Upper lobe of right lung (tissue), 1 donor: ENCODE measurements at places on chromosomes 12 and 14.

DNA sequence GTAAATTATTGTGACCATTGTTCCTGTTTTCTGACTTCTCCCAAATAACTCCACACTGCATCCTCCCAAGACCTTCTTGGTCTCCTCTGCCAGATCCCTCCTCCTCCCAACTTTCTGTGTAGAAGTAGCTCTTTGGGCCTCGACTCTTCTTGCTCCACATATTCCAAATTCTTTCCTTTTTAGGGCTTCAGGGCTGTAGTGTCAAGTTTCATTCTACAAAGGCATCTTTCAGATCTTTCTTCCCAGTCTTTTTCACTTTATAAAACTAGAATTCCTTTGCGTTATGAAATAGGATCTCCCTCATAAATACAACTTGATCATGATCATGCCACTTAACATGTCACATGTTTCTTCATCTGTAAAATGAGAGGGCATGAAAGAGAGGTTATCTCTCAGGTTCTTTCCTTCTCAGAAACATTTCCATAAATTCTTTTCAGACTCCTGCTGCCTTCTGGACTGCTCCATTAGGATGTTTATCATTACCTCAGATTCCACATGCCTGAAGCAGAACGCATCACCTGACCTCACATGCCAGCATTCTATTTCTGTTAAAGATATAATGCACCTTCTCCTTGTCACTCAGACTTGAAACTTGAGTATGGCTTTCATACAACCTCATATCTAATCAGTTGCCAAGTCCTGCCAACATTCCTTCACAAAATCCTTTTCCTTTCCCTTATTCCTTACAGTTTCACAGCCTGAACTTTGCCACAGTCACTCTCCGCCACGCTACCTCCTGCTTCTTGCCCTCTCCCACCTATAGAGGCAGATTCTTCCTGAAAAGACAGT is 8.5 kb downstream of the SLC38A1 start:
- no peak for DNase-seq

GRCh38 chr14:101503431-101504095 is 57.7 kb upstream of the DIO3 start:
- peak; percentile 42 for DNase-seq

DNA sequence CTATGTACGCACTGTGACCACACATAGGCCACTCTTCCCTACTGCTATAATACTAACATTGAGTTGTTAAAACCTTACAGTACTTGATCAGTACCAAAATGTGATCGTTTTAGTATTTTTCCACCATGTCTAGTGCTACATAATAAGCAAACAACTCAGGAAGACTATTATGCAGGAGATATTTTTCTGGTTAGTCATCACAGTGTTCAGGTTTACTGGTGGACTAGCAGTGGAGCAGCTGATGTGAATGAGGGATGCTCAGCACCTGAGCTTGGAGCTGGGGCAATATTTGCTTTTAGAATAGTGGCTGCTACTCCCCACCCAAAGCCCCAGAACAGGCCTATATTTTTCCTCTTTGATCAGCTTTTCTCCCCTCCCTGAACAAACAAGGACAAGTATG is 513.1 kb downstream of the KCNH5 start:
- DNase-seq, result no peak

- DNase-seq, result no peak
These were observed 448.8 kb downstream of the FLRT2 start for GRCh38 chr14:85978582-85979250.

GRCh38 chr12:124567673-124568373 is 411 bp upstream of the NCOR2 start:
- peak; percentile 98 for DNase-seq

GRCh38 chr12:106193394-106194215 is 54.2 kb downstream of the CKAP4 start:
- no peak for DNase-seq

GRCh38 chr12:120453977-120454376 is 7.7 kb downstream of the GATC start:
- no peak for DNase-seq

DNA sequence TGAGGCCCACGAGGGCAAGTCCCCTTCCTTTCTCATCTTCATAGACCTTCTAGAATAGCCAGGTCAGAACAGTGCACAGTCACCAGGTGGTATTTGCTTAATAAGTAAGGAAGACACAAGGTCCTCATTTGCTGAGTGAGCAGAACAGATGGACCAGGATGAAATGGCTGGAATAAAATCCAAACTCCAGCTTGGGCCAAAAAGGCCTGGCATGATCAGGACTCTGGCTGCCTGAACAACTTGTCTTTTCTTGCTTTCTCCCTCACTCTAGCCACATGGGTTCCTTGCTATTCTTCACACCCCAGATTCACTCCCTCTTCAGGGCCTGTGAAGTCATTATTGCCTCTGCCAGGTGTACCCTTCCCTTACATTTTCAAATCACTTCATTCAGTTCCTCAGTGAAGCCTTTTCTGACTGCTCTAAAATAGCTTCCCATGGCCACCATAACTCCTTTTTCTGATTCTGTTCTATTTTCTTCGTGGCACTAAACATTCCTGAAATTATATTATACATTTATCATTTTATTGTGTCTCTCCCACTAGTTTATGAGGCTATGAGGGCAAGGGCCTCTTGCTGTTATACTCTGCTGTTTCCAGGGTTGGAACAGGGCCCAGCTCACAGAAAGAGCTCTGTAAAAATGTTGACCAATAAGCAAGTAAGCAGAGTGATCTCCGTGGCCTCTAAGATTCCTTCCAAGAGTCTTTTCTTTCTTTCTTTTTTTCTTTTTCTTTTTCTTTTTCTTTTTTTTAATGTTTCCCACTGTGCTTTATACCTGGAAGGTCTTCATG is 150.8 kb downstream of the TTC8 start:
- DNase-seq, result no peak

GRCh38 chr12:108714866-108715265 is 16.5 kb downstream of the CORO1C start:
- DNase-seq, result no peak

DNA sequence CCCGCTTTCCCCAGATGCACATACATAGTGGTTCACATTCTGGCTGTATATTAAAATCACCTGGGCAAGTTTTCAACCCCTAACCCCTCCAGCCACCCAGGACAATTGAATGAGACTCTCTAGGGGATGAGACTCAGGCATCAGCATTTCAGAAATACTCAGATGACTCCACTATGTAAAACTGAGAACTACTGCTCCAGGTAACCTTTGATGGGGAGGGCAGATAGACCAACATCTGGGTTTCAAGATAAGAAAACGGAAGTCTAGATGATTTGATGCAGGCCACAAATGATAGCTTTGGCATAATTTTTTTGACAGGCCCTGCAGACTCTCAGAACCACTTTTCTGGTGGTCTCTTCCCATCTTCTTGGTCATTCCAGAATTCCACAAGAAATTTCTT is 341.1 kb downstream of the EMP1 start:
- no peak for DNase-seq

GRCh38 chr14:61585598-61586543 is 109.4 kb upstream of the HIF1A start:
- DNase-seq, result no peak

DNA sequence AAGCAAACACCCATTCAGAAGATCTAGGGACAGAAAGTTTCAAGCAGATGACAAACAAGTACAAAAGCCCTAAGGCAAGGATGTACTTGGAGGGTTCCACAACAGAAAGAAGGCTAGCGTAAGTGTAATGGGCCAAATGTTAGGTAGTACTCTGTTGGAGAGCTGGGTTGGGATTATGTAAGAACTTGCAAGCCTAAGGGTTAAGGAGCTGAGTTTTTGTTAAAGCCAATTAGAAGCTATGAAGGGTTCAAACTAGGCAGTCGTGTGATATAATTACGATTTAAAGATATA is 41.4 kb downstream of the HECTD1 start:
- DNase-seq, result no peak

DNA sequence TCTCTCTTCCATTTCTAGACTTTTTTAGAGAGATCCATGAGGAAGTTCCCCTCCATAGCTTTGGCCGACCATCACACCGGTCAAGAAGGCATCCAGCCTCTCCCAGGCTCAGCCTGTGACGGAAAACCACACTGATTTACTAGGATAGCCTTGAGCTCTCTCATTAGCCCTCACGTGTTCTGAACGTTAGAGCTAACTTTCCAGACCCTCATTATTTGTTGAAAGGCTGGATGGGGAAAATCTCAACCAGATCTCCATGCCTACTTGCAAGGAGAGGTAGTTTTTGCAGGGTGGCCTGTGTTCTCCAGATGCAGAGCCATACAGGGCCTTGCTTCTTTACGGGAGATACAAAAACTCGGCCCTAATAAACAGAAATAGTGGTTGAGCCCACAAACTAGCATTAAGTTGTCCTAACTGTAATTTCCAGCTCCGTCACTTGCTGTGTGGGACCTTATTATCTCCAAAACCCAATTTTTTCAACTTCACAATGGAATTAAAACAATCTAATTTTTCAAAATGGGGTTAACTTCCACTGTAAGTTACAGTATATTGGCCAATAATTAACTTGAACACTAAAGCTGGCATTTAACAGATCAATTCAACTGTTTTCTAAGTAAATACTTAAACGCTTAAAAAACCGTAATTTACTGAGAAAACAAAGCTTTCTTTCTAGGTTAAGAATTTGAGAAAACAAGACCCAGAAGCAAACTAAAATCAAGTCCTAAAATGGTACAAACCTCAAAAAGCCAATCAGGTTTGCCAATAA is 65.3 kb downstream of the KLHL28 start:
- no peak for DNase-seq

GRCh38 chr14:99729991-99730875 is 46.1 kb downstream of the CYP46A1 start:
- DNase-seq, result peak; percentile 87

GRCh38 chr12:2543801-2544200 is 251.0 kb upstream of the FKBP4 start:
- DNase-seq, result peak; percentile 0

DNA sequence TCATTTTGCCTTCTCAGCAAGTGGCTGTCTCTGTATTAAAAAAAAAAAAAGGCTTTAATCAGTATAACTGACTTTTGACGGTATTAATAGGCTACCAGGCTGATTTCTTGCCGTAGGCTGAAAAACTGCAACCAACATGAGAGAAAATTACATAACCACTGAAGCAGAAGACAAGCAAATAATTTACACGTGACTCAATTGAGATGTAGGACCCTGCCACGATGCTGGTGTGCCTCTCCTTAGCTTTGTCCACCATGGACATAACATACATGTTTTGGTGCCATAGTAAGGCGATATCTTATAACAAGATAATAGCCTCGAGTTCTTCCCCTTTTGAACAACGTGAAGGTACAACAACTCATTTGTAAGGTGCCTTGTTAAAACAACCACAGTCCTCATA is 88.7 kb upstream of the GRIP1 start:
- no peak for DNase-seq

DNA sequence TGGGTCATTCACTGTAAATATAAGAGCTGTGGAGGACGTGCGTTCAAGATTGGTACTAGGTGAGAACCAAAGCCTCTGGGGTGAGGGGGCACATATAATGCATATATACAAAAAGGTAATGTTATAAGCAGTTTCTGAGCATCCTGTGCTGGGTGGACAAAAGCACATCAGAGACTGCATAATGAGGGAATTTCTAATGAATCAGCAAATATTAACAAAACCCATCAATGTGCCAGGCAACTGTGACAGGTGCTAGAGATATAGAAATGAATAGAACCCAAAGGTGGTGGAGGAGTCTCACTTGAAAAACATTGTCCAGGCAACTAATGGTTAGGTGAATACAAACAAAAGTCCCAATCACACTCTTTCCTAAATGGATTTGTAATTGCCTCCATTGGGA is 74.7 kb downstream of the GPR65 start:
- no peak for DNase-seq

DNA sequence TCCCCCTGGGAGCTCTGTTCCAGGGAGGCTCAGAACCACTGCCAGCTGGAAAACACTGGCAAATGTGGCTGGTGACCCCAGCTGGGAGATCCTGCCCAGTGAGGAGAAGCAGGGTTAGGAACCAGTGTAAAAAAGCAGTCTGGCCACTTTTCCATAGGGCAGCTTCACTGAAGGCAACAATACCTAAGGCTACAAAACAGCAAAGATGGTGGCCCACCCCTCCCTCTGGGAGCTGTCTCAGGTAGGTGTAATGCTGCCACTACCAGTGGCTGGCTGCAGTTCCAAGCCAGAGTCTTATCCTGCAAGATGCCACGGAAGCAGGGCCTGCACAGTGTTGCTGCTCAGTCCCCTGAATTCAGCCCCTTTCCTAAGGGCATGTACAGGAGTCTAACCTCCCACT is 50.6 kb upstream of the ANO6 start:
- DNase-seq, result no peak

DNA sequence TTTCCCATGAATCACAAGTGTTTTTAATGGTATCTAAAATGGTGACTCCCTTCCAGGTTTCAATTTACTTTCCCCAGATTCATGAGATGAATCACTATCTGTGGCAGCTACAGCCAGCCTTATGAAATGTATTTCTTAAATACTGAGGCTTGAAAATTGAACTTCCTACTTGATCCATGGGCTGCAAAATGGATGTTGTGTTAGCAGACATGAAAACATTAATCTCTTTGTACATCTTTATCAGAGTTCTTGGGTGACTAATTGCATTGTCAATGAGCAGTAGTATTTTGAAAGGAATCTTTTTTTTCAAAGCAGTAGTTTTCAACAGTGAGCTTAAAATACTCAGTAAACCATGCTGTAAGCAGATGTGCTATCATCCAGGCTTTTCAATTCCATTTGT is 250.8 kb downstream of the SLC6A15 start:
- DNase-seq, result no peak

DNA sequence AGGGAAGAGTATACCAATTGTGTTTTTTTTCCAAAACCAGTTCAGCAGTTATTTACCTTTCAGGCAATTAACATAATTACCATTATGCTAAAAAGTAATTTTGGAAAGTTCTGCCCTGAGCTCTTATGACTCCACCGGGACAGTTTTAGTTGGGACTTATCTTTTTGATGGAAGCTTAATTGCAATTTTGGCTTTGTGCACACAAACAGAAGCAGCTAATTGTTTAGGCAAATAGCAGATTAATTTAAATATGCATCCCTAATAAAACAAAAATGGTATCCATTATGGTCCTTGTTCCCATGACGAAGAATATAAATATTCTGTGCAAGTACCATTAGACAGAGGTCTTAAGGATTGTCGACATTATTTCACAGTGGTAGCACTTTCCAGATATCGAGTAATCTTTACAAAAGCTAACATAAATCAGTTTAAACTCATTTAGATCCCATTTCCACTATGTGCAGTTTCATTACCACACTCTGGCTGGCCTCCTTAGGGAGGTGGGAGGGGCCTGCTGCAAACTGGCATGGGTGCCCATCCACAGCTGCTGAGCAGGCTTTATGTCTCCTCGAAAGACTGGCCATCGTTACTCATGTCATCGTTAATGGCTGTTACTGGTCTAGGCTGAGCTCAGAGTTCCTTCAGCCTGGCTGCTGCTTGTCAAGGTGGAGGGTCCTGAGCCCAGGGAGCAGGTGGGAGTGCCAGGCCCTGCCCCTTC is 68.2 kb downstream of the FBXW8 start:
- DNase-seq, result no peak

- DNase-seq, result no peak
These were observed 429.4 kb downstream of the ZFP36L1 start for GRCh38 chr14:68363466-68363842.
